ENCODE measurements at places on chromosomes 12 and 14.

- no peak for DNase-seq
These were observed 567.3 kb downstream of the SLC16A7 start for GRCh38 chr12:60162988-60163720.

DNA sequence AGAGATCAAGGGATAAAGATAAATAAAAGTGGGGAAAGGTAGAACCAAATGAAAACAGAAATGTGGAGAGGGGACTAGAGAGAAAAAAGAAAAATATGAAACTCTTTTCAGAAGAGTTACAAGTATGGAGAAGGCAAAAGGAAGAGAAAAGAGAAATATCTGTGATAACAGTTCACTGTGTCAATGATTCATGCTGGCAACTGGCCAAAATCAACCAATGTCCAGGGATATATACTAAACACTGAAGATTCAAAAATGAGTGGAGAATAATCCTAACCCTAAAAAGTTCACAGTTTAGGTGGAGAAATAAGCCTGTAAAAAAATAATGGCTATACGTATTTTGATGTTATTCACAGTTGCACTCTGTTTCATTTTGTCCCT, 372.3 kb upstream of the KITLG start:
- no peak for DNase-seq

DNA sequence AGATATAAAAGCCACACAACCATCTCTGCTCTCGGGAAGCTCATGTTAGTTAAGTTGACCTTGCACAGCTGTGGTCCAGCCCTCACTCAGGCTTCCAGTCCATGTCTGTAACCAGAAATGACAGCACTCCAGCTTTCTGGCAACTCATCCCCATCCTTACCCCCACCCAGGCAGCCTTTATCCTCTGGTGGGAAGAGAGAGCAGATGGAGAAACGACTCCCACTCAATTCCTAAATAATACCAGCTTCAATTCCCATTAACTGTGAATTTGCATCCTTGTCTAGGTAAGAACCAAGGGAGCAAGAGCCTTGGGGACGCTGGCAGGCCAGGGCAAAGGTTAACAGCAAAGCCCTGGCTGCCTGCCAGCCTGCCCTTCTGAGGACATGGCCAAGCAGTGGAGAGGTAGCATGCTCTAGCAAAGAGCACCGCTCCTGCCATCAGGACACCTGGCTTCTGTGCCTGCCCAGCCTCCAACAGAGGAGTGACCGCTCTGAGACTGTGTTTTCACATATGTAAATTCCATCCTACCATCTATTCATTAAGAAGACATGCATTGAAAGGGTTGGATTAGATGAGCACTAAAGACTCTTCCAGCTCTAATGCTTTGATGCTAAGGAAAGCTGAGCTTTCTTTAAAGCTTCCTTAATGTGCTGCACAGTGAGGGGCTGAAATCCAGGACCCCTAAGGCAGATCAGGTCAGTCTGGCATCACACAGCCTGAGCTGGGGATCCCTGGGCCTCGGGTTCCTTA, 236.1 kb downstream of the GRIN2B start:
- DNase-seq: no peak

GRCh38 chr14:102805371-102805891, 28.2 kb downstream of the TRAF3 start:
- peak; percentile 53 for DNase-seq

- DNase-seq: no peak
These were observed 60.9 kb upstream of the GPATCH2L start for GRCh38 chr14:76090616-76091391.

- no peak for DNase-seq
These were observed 144.5 kb upstream of the KRAS start for GRCh38 chr12:25395227-25395626.

DNA sequence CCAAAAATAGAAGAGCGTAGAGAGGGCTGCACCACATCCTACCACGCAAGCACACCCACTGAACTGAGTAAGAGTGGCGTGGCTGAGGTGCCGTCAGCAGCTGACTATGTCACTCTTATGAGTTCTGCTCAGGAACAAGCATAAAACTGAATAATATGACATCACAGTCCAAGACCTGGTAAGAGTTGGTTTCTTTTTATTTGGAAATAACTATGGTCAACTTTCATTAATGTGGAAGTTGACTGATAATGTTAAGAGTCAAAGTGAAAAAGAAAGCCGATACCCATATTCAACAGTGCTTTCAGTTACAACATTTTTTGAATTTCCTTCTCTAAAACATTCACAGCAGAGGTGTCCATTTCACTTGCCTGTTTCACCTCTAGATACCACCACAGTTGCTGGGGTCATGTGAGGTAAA, 44.6 kb downstream of the GNS start:
- DNase-seq: no peak

DNA sequence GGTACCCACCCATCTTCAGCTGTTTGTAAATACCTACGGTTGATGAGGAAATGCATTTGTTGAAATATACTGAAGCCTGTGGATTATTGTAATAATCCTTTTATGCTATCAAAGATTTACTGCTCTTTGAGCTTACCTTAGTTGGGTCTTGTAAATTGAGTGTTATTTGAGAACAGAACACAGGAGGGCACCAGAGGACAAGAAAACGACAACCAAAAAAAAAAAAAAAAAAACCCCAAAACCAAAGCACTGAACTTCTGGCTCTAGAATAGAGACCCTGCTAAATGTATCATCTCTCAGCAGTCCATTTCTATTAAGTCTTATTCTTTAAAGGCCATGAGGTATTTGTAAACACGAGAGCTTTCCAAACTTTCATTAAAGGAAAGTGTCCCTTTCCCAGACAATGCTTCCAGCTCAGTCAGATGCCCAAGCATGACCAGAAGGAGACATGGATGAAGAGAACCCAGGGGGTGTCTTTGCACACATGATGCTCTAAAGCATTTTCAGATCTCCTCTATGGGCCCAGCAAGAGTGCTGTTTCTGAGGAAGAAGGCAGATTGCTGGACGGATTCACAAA, 763.9 kb downstream of the NRXN3 start:
- DNase-seq: no peak

- no peak for DNase-seq
These were observed 323.3 kb upstream of the E2F7 start for GRCh38 chr12:77388445-77389265.

DNA sequence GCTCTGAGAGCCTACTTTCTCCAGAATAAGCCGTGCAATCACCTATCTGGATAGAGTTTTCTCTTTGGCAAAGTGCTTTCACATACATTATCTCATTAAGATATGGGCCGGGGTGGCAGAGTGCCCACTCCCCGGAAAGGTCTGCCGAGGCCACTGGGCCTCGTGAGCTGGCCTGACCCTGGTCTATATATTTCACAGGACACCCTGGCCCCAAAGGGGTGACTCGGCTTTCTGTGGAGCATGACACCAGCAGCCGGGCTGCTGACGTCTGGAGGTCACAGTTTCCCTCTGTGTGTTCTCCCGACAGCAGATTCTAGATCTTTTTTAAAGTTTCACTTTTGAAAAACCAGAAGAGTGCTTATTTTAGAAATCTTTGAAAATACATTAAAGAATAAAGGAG, 27.9 kb upstream of the ATP2A2 start:
- DNase-seq: no peak

GRCh38 chr14:94421316-94421715, 31.3 kb downstream of the SERPINA11 start:
- no peak for DNase-seq

- no peak for DNase-seq
These were observed 302.8 kb downstream of the PAWR start for GRCh38 chr12:79388011-79388410.

- DNase-seq: peak; percentile 55
These were observed 840 bp downstream of the PNP start for GRCh38 chr14:20469890-20470602.

GRCh38 chr12:122545855-122546254, 18.8 kb downstream of the KNTC1 start:
- DNase-seq: no peak

- DNase-seq: no peak
These were observed 195.6 kb upstream of the KRR1 start for GRCh38 chr12:75706786-75707605.

- DNase-seq: no peak
These were observed 146.8 kb downstream of the SLC2A13 start for GRCh38 chr12:39959031-39959430.

DNA sequence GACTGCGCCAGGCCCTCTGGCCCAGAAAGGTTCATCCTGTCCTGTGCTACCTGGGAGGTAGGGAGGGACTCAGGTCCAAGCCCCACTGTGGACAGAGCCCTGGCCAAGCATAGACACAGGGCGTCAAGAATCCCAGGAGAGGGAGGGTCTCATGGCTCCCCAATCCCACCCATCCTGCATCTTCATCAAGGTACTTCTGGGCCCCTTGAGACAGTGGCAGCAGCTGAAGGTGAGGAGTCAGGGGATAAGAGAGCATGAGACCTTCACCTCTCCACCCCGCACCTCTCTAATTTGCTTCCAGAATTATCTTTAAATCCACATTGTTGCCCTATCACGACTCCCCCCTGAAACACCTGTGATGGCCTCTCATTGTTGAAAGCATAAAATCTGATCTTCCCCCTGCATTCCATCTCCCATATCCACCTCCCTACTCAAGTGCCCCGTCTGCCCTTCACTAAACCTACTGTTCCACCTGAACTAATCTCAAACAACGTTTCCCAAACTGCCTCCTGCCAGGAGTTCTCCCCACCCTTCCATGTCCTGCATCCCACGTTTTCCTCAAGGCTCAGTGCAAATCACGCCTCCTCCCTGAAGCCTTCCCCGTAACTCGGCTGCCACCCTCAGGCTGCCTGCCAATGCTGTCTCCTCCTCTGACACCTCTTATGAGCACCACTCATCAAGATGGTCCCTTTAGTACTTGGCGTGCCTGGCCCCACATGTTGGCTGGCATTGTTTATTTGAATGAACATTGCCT, 27.1 kb downstream of the KRT18 start:
- no peak for DNase-seq

- DNase-seq: no peak
These were observed 23.5 kb upstream of the NOVA1 start for GRCh38 chr14:26621364-26621763.

- DNase-seq: no peak
These were observed 29.3 kb upstream of the ZFP36L1 start for GRCh38 chr14:68822132-68822651.

- no peak for DNase-seq
These were observed 108.8 kb downstream of the VEZT start for GRCh38 chr12:95326445-95326844.

DNA sequence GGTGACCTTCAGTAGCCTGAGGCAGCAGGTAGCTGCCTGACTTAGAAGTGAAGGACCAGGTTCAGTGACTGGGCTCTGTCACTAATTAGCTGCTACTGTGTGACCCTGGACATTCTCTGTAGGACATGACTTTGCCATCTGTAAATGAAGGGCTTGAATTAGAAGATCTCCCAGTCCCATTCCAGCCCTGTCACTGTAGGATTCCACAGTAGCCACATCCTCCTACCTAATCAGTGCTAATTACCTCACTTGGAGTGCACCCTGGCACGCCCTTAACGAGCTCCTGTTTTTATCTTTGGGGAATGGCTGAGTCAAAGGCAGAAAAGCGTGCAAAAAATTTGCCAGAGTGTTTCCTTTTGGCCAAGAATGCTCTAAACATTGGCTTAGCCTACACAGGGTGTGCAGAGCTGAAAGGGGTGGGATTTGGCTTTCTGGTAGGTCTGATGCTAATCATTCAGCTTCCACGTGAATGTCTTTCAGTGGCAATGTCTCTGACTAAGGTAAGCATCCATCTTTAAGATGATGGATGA, 6.8 kb downstream of the NTF3 start:
- DNase-seq: no peak

GRCh38 chr12:22728987-22729386, 104.0 kb downstream of the ETNK1 start:
- DNase-seq: no peak

DNA sequence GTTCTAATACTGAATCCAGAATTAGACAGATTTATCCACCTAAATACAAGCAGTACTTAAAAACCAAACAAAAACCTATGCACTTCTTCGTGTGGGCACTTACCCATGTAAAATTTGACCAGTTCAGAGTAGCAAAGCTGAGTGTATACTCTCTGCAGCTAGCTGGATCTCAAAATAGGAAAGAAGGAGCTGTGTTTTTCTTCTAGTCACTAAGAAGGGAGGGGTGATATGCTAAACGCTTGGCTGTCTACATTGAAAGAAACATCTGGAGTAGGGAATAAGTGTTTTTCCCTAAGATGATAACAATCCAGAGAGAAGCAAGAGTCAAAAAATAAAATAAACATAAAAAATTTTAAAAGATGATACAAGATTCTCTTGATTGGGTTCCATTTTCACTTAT, 20.0 kb downstream of the RBMS2 start:
- no peak for DNase-seq

- DNase-seq: no peak
These were observed 86.9 kb upstream of the FLRT2 start for GRCh38 chr14:85442996-85443395.

DNA sequence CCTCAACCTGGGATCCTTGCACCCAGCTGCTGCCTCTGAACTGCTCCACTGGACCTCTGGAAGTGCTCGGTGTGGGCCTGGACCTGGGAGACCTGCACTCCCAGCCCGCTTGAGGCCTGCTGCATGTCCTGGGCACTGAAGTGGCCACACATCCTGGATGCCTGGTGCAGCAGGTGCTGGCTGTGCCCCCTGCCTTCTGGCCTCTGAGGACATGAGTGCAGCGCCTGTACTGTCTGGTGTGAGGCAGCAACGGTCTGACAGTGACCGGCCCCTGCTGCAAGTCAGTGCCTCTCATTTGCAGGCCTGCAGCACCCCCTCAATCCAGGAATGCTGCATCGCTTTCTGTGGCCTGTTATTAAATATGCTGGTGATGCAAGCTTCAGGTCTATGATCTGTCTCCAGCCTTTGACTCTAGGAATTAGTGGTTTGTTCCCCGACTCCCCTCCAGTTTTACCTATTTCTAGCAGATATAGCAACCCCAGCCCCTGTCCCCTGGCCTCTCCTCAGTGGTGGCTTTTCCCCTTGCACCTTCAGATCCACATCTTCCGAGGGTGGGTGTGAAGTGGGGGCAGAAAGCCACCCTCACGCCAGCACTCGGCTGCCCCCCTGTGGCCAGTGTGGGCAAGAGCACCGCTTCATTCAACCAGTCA, 3.6 kb downstream of the SMIM41 start:
- peak; percentile 71 for DNase-seq

DNA sequence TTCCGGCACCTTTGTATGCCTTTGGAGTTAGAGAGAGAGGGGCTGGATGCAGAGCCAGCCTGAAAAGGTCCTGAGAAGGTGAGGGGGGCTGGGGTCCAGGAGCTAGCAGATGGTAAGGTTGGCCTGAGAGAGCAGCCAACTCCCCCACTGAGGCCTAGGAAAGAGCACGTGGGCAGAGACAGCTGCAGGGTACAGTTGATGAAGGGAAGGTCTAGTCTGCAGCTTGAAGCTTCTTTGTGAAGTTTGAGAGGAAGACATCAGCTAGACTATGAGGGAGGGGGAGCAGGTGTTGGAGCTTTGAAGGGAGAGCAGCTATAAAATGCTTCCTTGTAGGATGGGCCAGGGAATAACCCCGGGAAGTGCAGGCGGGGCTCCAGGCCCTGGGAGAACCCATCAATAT, 289.3 kb upstream of the AMIGO2 start:
- no peak for DNase-seq
